ENCODE measurements at places on chromosomes 1 and 21.
A peak's percentile ranks its signal among the peaks of the same experiment; 100 is the strongest.

- no peak for DNase-seq
Measured at GRCh38 chr1:231940116-231940515, 313.5 kb downstream of the DISC1 start.

- no peak for DNase-seq
Measured at GRCh38 chr1:39992234-39992633, 37.3 kb downstream of the MFSD2A start.

DNA sequence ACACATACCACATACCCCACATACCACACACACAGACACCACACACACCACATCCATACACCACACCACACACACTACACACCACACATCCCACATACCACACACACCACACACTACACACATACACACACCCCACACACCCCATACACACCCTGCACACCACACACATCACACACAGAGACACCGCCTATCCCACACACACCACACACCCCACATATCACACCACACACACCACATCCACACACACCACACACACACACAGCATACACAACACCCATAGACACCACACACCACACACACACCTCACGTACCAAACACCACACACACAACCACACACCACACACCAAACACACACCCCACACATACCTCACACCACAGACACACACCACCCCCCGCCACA lies 68.3 kb downstream of the SLC9A1 start:
- DNase-seq, result no peak

DNA sequence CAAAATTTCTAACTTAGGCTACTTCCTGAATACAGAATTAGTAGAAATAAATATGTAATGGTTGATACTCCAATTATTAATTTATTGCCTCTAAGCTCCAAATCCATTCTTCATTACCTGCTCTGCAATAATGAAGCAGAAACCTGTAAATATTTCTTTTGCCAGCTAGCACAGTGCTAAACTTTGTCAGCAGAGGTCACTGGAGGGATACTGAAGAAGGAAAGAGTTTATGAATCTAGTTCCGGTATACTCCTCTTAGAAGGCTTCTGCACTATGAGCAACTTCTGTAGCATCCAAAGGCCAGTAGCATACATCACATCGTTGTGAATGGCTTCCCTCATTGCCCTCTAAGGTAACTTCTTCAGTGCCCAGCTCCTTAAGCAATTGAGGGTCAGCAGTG lies 81.0 kb upstream of the LHX8 start:
- no peak for DNase-seq

- DNase-seq, result no peak
Measured at GRCh38 chr1:182376936-182377574, 14.5 kb downstream of the GLUL start.

GRCh38 chr1:186208405-186209129 lies 166.5 kb downstream of the TPR start:
- no peak for DNase-seq

DNA sequence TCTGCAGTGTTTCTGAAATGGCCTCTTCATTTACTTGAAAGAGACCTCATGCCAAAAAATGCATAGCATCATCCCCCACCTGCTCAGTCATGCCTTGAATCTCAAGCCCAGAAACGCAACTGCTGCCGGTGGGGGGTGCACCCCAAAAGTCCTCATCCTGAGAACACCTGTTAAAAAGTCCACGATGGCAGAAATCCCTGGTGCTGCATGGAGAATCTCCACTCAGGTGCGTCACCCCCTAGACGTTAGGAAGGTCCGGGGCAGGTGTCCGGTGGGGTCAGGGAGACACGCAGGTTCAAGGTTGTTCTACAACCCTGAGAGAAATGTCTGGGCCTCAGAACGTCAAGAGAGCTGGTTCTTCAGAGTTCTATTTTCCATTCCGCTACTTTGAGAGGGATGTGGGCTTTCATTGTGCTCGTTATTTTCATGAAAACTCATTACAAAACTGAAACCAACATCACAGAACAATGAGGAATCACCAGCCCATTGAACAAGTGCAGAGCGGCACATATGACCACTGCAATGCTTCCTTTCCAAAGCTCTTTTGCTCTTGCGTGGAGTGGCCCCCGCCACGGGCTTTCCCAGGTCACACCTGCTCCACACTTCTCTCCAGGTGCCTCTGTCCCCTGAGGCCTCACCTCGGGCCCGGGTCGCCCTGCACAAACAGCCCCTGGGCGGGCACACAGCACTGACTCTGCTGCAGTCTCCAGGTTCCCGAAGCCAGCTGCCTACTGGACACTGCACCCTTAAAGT lies 201.9 kb downstream of the TOMM20 start:
- peak; percentile 31 for DNase-seq

GRCh38 chr1:164515711-164516331 lies 43.2 kb upstream of the PBX1 start:
- DNase-seq, result no peak

- peak; percentile 72 for DNase-seq
Measured at GRCh38 chr1:12478612-12478985, 139.4 kb downstream of the DHRS3 start.

- peak; percentile 52 for DNase-seq
Measured at GRCh38 chr1:151060007-151060656, at the start of gene MLLT11. TSS of gene MLLT11 (plus strand) at chr1:151060397. CDS start at chr1:151067225, 6,828 bp downstream.

- no peak for DNase-seq
Measured at GRCh38 chr1:180675586-180675985, 43.8 kb downstream of the XPR1 start.

DNA sequence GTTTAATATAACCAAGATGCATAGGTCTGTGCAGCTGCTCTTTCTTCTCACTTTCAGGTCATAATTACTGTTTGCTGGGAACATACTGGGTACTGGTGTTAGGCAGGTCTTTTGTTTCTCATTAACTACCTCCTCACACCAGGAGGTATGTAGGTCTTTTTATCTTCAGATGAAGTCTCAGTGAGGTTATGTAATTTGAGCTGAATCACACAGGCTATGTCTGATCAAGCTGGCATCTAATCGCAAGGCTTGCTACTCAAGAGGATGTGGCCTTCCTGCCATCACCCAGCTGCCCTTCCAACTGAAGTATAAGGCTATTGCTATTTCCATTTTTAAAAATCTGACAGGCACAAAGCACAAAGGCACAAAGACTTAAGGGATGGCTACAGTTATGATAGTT lies 96.4 kb downstream of the RUNX1 start:
- DNase-seq, result peak; percentile 38

GRCh38 chr1:19232524-19232846 lies 18.8 kb downstream of the EMC1 start:
- no peak for DNase-seq

DNA sequence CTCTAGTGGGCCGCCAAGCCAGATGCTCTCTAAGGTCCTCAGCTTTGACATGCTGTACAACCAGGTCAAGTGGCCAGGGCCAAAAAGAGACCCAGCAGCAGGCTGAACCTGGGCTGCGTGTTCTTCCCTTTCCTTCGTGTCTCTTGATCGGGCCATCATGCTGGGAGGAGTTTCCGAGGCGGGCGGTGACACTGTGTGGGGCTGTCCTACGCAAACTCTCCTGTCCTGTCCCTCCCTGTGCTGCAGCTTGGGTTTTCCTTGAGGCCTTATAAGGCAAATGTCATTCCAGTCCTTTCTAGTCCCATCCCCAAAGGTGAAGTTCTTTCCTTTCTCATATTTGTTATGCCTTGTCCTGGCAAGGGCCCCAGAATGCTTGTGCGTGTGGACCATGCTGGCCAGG lies 56.7 kb downstream of the ARHGEF10L start:
- no peak for DNase-seq

GRCh38 chr1:111141245-111142220 lies 1.5 kb downstream of the CEPT1 start:
- no peak for DNase-seq

DNA sequence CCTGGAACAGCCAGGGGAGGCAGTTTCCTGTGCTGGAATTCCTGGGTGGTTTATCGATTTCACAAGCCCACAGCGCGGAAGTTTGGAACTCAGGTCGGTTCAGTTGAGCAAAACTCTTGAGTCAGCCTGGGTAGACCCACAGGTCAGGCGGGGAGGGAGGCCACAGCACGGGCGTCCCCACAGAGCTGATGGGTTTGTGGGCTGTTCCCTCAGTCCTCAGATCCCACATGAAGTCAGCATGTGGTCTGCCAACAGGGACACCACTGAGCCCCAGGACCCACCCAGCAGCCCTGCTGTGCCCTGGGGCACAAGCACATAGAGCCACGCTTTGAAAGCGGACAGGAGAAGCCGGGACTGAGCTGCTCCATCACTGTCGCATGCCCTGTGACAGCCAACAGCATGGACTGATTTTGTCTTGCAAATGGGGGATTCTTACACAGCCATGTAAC lies 17.4 kb downstream of the BMP8A start:
- no peak for DNase-seq

- no peak for DNase-seq
Measured at GRCh38 chr1:8889925-8890785, 11.7 kb upstream of the ENO1 start.

- DNase-seq, result no peak
Measured at GRCh38 chr1:178862864-178863263, 8.0 kb downstream of the ANGPTL1 start.

- DNase-seq, result no peak
Measured at GRCh38 chr1:206505702-206506355, 1.5 kb upstream of the RASSF5 start.

- no peak for DNase-seq
Measured at GRCh38 chr1:151653397-151653796, 41.5 kb downstream of the SNX27 start.

- DNase-seq, result peak; percentile 10
Measured at GRCh38 chr21:42097860-42098454, 26.8 kb downstream of the UMODL1 start.

DNA sequence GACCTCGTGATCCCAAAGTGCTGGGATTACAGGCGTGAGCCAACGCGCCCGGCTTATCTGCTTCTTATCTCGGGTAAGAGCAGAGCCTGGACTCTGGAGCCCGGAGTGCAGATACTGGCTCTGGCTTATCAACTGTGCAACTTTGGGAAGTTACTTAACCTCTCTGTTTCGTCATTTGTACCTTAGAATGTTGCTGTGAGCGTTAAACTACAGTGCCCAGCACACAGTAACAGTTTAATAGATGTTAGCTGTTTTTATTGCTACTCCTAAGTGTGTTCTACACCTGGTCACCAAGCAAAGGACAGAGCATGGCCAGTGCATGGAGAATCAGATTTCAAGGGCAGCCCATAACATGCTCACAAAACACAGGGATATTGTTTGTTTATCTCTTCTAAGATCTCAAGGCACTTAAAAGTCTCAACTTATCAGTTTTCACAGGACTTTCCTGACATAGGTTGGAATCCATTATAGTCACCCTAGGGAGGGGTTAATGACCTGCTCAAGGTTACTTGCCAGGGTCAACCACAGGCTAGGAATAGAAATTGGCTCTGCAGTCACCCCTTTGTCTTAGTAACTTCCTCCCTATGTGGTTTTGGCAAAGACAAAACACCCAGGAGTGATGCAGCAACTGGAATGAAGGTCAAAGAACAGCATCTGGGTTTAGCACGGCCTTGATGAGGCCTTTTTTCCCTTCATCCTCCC lies 22.5 kb upstream of the SRP9 start:
- no peak for DNase-seq

GRCh38 chr1:242712248-242712647 lies 187.8 kb upstream of the PLD5 start:
- no peak for DNase-seq

GRCh38 chr1:84997667-84998600 lies 1.0 kb upstream of the MCOLN2 start:
- peak; percentile 17 for DNase-seq

- DNase-seq, result peak; percentile 53
Measured at GRCh38 chr1:17405898-17406759, 33.3 kb downstream of the RCC2 start.

DNA sequence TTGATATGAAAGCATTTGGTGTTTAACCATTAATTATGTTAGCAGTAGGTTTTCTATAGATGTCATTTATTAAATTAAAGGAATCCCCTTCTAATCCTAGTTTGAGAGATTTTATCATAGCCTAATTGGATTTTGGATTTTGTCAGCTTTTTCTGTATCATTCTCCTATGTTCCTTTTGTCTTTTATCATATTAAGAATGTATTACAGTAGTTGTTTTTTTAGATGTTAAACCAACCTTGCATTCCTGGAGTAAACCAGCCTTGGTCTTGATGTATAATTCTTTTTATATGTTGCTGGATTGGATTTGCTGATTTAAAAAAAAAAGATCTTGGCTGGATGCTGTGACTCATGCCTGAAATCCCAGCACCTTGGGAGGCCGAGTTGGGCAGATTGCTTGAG lies 5.6 kb downstream of the SETDB1 start:
- DNase-seq, result no peak

DNA sequence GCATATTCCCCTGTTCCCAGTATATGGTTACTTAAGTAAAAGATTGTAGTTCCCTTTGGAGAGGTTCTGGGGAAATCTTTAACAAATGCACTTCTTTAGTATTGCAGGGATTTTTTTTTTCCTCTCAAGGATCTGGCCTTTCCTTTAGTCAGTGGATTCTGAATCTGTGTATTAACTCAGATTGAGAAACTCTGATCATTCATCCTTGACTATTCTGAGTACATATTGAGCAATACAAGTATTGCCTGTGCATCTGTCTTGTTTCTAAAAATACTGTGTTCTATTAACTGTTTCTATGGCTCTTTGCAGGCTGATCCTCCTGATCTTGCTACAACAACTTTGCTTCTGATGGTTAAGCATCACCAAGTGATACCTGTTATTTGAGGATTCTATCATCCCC lies 67.8 kb upstream of the FGGY start:
- DNase-seq, result no peak

- DNase-seq, result no peak
Measured at GRCh38 chr1:72649991-72650390, 367.7 kb upstream of the NEGR1 start.

DNA sequence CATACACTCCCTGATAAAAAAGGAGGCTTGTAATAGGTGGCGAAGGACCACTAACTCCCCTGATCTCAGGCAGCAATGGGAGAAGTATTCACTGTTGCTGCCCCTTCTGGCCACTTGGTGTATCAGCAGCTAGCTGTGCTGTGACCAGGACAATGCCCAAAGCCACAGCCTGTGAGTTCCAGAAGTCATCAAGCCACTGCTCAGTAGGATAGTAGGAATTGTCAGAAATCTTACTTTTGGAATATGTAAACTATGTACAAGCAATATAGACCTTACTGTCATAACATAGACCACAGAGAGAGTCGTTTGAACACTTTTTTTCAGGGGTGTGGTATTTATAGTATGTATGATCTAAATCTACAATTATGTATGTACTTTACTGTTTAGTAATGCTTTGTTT lies 248.3 kb upstream of the CAMK1G start:
- no peak for DNase-seq

- no peak for DNase-seq
Measured at GRCh38 chr1:201240171-201240570, 43.1 kb upstream of the PKP1 start.

DNA sequence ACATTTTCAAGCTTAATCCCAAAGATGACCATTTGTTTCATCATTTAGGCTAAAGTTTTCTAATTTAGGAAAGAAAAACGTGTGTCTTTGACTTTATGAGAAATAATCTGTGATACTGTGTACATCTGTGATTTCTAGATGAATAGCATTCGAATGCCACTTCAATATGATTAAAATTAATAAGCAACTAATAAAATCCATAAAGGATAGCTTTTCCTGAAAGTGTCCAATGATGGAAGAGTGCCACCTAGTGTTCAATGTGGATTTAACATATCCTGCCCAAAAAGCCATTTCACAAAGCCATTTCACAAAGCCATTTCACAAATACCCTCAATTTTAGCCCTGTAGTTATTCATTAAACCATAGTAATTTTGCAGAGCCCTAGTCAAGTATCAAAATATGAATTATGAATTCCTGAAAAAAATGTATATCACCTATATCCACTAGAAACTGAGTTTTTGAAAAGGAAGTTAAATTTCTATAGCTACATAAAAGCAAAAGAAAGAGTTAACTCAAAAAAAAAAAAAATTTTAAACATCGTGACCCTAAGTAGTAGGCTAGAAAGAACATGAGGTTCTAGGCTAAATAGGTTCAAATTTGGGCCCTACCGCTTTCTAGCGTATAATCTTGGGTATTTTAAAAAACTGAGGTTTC lies 19.1 kb downstream of the NME7 start:
- peak; percentile 24 for DNase-seq
